Right ventricle myocardium inferior (tissue), 1 donor: ENCODE measurements at places on chromosomes 13 and 19.

- no peak for DNase-seq
Observed at GRCh38 chr13:28464861-28465460, 30.0 kb downstream of the FLT1 start.

DNA sequence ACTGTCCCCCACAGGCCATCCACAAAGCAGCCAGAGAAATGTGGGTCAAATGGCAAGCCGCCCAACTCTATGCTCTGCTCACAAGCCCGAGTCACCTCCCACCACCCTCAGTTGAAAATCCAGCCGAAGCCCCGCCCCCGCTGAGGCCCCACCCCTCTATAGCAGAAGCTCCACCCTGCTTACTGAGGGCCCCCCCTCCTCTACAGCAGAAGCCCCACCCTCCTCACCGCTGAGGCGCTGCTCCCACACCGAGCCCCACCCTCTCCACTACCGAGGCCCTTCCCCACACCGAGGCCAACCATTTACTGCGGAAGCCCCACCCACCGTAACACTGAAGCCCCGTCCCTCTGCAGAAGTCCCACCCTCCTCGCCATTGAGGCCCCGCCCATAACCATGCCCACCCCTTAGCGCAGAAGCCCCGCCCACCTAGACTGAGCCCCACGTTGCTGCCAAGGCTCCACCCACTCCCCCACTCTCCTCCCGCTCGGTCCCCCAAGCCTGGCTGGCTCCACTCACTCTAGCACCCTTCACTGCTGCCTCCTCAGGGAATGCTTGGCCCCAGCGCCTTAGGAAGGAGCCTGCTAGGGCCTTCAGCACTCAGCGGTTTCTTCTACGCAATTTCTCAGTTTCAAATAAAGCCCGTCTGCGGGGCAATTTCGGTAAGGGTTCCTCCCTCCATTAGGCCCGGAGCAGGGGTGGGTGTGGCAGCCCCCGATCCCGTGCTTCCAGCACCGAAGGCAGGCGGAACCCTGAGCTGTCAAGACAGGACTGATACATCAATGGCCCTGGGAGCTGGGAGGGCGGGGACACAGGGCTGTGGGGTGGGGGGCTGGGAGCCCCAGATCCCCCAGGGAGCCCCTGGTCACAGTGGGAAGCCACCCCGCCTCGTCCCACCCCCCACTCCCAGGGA lies 9.0 kb upstream of the MYDGF start:
- DNase-seq, result peak; percentile 55

DNA sequence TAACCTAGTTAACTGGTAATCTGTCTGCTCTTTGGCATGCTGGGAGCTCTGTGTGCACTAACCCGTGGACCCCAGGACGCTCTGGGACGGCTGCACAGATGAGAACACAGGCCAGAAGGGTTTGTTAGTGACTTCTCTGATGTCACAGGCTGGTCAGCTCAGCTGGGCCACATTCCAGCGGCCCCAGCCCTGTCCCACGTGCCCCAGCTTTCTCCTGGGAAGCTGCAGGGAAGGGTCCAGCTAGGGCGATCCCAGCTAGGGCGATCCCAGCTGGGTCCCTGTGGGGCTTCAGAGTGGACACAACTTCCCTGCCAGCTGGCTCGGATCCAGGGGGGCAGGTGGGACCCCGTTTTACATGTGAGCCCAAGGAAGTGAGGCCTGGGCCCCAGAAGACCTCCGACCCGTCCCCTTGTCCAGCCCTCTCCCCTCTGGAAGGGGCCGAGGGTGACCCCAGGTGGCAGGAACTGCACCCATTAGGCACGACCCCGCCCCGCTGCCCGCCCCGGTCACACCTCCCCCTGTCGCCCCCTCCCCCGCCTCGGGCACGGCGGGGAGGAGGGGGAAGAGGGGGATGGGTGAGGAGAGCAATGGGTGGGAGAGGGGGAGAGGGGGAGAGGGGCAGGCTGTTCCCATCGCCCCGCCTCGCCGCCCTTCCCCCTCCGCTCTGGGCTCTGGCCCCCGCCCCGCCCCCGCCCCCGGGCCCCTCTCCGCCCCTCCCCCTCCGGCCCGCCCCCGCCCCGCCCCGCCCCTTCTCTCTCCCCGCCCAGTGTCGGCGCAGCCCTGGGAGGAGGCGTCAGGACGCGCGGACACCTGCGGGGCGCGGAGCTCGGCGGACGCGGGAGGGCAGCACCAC lies 75.2 kb upstream of the MCF2L start:
- peak; percentile 66 for DNase-seq

DNA sequence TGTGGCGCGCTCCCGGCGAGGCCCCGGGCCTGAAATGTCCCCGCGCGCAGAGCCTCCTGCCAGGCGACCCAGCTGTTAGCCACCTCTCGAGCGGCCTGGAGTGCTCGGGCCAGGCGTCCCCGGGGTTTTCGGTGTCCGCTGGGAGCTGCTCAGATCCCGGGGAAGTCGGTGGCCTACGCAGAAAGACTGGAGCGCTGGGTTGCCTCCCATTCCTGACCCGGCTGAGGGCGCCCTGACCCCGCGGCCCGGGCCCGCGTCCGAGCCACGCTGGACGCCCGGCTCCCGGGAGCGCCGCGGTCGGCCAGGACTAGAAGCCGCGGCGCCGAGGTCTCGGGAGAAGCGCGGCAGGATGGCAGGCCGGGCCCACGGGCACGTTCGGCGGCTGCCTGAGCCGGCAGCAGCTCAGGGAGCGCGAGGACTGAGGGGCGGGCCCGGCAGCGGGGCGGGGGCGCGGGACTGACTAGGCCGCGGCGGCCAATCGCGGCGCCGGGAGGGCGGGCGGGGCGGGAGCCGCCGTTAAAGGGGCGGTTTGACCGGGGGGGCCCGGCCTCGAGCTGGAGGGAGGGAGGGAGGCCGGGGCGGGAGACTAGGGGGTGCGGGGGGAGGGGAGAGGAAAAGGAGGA lies 1.3 kb upstream of the ZIC2 start:
- no peak for DNase-seq

GRCh38 chr19:38063928-38064327 lies 156.9 kb downstream of the SIPA1L3 start:
- no peak for DNase-seq

DNA sequence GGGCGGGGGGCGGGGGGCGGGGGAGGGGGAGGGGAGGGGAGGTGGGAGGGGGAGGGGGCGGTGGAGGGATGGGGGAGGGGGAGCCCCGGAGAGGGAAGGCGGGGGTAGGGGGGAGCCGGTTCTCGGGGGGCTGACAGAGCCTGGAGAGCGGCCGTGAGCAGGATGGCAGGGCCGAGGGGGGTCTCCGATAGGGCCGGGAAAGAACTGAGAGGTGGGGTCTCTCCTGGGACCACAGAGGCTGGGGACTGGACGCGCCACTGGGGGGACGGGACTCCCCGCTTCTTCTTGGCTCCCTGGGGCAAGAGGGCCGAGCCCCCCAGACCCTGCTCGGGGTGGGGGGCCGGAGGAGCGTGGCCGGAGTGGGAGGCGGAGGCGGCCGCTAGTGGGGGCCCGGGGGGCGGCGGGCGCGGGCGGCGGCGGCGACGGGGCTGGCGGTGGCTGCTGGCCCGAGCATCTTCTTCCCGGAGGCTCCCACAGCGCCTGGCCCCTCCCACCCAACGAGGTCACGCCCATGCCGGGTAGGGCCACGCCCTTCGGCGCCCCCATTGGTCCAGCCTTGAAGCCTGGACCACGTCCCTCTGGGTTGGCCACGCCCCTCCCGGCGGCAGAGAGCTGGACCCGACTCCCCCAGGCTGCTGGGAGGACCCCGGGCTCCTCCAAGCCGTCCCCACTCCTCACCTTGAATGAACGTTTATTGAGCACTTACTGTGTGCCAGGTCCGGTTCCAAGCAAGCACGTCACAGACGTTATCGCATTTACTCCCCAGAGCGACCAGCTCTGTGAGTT lies at the start of gene NOVA2:
TSS of gene NOVA2 (minus strand) at position 313 of the 786 bp plus-strand sequence. CDS start 514 bp downstream, outside the sequence.
- peak; percentile 75 for DNase-seq

DNA sequence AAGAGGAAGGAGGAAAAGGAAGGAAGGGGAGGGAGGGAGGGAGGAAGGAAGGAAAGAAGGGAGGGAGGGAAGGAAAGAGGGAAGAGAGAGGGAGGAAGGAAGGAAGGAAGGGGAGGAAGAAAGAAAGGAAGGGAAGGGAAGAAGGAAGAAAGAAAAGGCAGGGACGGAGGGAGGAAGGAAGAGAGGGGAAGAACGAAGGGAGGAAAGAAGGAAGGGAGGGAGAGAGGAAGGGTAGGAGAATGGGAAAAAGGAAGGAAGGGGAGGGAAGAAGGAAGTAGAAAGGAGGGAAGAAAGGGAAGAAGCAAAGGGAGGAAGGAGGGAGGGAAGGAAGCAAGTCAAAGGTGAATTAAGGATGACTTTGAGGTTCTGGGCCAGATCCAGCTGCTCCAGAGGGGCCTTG lies 3.0 kb downstream of the ACSBG2 start:
- DNase-seq, result no peak

DNA sequence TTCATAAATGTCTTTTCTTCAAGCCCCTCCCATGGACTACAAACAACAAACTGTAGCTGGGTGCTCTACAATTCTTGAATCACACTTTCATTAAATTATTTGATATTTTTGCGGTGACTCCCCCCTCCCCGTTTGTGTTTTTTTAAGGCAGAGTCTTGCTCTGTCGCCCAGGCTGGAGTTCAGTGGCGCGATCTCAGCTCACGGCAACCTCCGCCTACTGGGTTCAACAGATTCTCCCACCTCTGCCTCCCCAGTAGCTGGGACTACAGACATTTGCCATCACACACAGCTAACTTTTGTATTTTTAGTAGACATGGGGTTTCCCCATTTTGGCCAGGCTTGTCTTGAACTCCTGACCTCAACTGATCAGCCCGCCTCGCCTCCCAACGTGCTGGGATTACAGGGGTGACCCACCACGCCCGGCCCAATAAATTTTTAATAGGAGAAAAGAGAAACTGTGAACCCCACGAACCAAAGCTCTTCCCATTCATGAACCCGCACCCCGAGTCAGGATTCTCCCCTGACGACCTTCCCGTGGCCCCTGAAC lies 703 bp downstream of the ZNF506 start:
- DNase-seq, result no peak

DNA sequence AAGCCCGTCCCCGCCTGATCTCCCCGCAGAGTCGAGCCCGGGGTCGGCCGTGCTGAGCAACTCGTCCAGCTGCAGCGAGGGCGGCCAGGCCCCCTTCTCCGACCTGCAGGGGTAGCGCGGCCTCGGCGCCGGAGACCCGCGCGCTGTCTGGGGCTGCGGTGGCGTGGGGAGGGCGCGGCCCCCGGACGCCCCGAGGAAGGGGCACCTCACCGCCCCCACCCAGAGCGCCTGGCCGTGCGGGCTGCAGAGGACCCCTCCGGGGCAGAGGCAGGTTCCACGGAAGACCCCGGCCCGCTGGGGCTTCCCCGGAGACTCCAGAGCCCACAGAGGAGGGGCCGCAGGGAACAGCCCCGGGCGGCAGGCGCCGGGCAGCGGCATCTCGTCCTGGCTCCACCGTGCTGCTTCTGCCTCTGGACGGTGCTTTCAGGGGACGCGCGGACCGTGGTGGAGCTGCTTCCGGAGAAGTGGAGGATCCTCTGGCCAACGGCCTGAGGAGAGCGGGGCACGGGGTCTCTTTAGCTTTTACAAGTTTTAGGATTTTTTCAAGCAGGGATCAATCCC lies 8.8 kb upstream of the F7 start:
- DNase-seq, result peak; percentile 50

- no peak for DNase-seq
Observed at GRCh38 chr13:39106216-39107005, 68.2 kb downstream of the NHLRC3 start.

- DNase-seq, result no peak
Observed at GRCh38 chr19:28840891-28841290, 372.1 kb downstream of the UQCRFS1 start.

DNA sequence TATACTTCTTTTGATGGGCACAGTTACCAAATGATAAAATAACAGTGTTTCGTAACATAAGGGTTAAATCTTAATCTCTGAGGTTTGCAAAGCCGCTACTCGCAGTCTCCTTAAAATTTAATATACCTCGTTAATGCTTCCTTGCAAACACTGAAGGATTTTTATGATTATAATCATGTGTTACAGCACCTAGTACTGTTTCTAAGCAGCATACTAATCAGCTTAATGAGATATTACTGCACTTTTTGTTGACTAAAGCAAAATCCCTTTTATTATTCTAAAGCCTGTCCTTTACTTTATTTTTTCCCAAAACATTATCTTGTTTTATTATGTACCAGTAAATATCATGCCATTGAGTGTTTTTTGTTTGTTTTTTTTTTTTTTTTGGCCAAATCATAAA lies 70.5 kb downstream of the ZNF536 start:
- DNase-seq, result no peak

DNA sequence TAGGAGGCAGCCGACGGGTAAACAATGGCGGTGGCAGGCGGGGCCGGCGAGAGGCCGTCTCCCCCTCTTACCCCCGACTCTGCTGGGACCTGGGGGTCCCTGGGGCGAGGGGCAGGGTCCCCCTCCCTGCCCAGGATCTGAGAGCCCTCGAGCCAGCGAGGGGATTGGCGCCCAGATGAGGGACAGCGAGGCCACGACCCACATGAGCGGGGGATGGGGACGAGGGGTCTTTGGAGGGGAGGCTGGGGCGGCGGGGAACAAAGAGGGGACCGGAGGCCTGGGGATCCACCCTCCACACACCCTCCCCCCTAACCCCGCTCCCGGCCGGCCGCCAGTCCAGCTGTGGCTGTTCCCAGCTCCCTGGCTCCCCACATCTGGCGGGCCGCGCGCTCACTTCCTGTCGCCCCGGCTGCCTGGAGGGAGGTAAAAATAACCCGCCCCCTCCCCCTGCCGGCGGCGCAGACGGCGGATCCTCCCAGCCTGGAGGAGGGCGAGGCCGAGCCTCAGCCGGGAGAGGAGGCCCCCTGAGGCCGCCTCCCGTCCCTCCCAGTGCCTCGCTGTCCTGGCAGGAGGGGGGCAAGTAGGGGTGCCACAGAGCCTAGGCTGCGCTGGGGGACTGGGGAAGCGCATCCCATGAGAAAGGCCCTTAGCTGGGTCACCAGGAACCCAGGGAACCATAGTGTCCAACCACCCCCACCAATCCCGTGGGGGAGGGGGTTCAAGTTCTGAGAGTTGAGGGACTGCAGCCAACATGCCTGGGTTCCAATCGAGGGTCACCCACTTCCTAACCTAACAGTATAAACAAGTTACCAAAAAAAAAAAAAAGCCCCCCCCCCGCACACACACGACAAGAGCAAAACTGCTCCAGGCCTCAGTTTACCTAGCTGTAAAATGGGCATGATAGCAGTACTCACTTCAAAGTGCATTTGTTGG lies 29.3 kb upstream of the NANOS3 start:
- DNase-seq, result peak; percentile 97

- no peak for DNase-seq
Observed at GRCh38 chr13:77846173-77846572, 72.5 kb downstream of the EDNRB start.

- DNase-seq, result no peak
Observed at GRCh38 chr13:34591129-34591528, 350.9 kb upstream of the NBEA start.

- no peak for DNase-seq
Observed at GRCh38 chr13:105595471-105595870, 940.0 kb downstream of the EFNB2 start.

- DNase-seq, result no peak
Observed at GRCh38 chr13:34322014-34322742, 504.2 kb downstream of the RFC3 start.
